ENCODE measurements at places on chromosomes 3 and 15. TPM values are rescaled to one million over a fixed set of nuclear protein-coding genes. Genes with fewer than 3 reads are reported as not detected.

DNA sequence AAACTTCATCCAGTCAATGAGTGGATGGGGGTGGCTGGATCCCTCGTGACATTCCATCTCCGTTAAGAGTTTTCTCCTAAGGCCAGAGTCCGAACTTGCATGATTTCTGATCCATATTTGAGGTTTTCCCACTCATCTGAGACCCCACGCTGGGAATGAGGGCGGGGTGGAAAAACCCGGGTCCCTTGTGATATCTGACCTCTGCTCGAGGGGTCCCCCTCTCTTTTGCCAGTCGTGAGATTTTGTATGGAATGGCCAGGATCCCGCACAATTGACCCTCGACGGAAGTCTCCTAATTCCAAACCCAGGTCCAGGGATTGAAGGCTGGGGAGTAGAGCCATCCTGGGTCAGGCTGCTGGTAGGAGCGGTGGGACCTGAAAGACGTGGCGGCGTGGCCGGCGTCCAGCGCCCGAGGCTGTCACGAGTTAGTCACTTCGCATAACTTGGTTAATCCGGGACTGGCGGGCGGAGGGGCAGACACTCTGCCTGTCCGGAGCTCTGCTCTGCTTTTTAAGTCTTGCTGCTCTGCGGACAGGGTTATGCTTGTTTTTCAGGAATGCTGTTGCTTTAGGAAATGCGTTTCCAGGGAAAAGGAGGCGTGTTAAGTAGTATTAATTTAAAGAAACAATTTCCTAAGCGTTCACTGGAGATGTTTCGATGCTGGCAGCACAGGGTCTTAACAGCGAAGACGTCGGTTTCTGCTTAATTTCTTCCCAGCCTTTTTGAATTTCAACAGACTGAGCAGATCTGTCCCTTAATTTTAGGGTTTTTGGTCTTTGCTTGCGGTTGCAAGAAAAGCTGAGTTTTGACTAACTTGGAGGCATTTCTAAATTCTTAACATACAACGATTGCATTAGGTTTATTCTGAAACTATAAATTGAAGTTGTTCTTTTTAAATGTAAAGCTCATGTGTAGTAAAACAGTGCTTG is 69.7 kb upstream of the LRRFIP2 start:
- peak; percentile 44 for DNase-seq

DNA sequence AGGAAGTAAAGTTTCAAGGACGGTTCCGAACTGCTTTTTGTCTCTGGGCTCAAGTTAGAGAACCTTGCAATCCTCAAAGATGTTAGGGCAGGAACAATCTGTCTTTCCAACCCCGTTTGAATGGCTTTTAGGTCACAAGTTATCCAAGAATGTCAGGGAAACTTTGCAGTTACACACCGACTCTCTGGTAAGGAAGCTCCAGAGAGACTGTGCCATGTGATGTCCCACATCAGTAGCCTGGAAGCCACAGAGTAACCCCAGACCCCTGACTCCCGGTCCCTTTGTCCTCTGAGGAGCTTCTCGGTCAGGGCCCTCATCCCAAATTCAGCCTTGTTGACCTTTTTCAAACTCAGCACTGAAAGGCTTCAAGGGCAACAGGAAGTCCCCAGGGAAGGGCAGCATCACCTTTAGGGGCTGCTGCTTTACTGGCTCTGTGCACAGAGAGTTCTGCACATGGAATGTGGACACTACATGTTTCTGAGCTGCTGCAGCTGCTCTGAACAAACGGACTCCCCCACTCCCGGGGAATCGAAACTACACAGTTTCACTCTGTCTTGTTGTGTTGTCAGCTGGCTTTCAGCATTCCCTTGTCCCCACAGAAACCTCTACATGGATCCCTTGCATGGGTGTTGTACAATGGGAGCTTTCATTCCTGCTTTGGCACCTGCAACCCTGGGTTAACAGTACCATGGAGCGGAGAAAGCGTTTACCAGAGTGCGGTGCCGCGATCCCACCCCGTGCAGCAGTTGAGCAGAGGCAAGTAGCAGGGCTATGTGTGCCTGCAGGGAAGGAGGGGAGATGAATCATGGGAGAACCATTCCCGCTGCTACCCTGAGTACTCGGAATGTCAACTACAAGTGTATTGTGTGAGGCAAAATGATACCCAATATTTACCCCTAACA is 408.2 kb upstream of the THBS1 start:
- DNase-seq, result no peak

GRCh38 chr15:100318880-100319279 is 22.9 kb downstream of the ADAMTS17 start:
- DNase-seq, result no peak

DNA sequence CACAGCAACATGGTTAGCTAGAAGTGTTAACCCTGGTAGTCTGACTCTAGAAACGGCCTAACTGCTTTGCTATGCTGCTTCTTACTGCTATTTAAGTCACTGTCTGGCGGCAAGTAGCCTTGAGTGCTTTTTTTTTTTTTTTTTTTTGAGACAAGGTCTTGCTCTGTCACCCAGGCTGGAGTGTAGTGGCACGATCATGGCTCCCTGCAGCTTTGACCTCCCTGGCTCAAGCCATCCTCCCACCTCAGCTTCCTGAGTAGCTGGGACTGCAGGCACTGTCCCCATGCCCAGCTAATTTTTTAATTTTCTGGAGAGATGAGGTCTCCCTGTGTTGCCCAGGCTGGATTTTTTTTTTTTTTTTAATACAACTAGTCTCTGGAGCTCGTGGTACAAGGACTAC is 93.2 kb downstream of the ITPR1 start:
- DNase-seq, result no peak

DNA sequence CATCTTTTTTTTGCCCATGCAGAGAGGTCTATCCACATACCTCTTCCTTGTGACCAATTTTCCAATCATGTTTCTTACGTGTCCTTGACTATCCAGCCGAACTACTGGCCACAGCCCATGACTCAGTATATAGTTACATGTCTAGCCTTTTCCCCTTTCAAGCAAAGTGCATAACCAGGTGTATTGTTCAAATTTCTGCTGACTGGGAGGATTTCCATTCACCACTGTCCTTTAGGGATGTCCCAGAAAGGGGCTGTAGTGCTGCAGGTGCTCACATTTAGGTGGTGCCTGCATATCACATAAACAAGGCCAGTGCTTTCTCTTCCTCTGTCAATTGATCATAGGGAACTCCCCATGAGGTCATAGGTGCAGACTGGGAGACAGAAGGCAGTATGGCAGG is 69.4 kb upstream of the ALDH1A3 start:
- no peak for DNase-seq

DNA sequence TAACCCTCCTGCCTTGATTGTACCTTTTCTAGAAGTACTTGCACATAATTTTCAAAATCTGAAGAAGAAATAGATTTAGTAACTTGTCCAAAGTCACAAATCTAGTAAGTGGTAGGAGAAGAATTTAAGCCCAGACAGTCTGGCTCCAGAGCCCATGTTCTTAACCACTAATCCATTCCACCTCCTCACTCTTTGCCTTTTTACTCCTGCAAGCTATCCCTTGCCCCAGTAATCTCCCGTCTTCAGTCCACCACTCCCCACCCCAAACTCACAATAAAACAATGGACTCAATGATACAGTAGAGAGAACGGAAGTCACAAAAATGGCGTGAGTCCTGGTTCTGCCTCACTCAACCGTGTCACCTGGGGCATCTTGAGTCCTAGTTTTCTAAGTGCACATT is 48.7 kb downstream of the SETMAR start:
- DNase-seq, result no peak

GRCh38 chr3:116139641-116140040 is 305.6 kb downstream of the LSAMP start:
- DNase-seq, result no peak

DNA sequence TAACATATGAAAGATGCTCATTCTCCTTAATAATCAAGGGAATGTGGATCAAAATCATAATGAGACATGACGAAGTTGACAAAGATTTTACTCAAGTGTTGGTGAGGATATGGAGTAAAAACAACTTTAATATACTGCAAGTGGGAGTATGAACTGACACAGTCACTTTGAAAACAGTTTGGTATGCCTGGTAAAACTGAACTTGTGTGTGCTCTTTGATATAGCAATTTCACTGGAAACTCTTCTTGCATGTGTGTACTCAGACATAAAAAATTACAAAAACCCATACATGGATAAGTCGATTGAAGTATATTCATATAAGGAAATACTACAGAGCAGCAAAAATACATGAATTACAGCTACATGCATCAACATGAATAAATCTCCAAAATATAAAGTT is 182.5 kb downstream of the NFKBIZ start:
- DNase-seq, result no peak

- no peak for DNase-seq
These were observed 55.3 kb downstream of the BBX start for GRCh38 chr3:107578091-107578490.

- DNase-seq, result no peak
These were observed 153.5 kb upstream of the GOLIM4 start for GRCh38 chr3:168249205-168249549.

DNA sequence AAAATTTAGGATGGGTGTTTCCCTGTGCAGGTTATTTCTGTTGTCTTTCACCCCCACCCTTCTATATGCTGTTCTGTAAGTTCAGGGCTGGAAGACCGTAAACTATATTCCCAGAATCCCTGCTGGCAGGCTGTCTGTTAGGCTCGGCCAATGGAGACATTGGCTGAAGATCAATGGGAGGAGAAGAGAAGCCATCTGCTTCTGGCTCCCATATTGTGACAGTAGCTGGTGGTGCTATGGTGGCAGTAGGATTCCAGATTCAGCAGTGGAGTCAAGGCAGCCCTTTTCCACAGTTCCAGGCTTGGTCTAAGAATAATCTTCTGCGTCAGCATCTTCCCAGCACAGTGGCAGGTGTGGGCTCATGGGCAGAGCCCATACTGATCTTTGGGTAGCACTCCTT is 226.6 kb downstream of the ABHD5 start:
- no peak for DNase-seq

GRCh38 chr15:28963711-28964081 is 77.9 kb downstream of the APBA2 start:
- no peak for DNase-seq

GRCh38 chr15:100471933-100472332 is 56.8 kb downstream of the CERS3 start:
- DNase-seq, result no peak

- DNase-seq, result no peak
These were observed 85.9 kb downstream of the BOC start for GRCh38 chr3:113297287-113297686.

DNA sequence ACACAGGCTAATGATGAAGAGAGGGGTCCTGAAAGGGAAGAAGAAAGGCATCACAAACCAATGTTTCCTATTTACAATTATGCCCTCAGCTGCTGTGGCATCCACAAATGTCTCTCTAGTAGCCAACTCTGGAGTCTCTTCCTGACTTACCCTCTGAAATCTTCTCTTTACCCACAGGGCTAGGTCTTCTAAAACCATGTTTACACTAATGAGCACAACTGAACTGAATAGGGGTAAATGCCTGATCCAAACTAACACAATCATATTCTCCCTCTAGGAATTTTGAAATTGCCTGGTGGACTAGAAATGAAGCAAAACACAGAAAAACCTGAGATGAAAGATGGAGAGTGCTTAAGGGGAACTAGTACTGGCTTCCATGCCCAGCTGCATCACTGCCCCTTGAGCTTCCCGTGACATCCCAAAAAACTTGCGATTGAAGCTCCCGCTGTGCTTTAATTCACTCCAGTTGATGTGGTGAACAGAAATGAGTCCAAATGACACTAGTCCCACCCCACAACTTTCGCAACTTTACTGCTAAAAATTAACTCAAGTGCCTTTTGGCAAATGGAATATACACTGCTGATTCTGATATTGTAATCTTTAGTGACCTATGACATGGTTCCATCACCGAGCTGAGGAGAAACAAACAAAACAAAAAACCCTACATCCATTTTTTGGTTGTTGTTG is 32.8 kb downstream of the CFAP20DC start:
- no peak for DNase-seq

DNA sequence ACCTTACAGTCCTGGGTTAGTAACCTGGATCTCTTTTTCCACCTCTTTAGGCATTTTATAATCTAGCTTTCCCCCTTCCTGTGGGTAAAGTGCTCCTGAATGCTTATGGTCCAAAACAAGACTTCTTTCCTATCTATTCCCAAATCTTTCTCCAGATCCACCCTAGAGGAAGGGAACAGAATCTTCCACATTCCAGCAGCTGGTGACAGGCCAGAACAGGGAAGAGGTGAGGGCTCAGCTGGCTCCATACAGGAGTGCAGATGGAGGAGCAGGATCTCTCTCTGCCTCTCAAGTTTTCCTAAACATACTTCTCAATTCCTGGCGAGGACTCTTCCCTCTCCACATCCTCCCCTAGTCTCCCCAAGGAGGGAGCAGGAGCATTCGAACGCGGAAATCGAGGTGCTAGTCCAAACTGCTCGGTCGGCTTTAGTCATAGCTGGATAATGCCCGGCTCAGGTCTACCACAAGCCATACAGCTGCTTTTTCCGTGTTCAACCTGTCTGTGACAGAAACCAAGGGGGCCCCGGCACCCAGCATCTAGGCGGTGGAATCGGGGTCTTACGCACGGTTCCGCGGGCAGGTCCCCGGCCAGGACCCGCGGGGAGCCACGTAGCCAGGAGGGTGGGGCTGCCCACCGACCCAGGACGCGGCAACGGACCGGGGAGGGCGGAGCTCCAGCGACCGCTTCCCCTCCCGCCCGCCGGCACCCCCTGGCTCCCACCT is 4.0 kb downstream of the RASSF1 start:
- DNase-seq, result peak; percentile 65

GRCh38 chr3:62229211-62229610 is 144.1 kb downstream of the FEZF2 start:
- no peak for DNase-seq

GRCh38 chr15:64894395-64895056 is 17.2 kb upstream of the ANKDD1A start:
- DNase-seq, result peak; percentile 96

GRCh38 chr3:127448671-127449070 is 141.9 kb downstream of the TPRA1 start:
- DNase-seq, result no peak

GRCh38 chr3:194572143-194572789 is 61.0 kb downstream of the TMEM44 start:
- no peak for DNase-seq

DNA sequence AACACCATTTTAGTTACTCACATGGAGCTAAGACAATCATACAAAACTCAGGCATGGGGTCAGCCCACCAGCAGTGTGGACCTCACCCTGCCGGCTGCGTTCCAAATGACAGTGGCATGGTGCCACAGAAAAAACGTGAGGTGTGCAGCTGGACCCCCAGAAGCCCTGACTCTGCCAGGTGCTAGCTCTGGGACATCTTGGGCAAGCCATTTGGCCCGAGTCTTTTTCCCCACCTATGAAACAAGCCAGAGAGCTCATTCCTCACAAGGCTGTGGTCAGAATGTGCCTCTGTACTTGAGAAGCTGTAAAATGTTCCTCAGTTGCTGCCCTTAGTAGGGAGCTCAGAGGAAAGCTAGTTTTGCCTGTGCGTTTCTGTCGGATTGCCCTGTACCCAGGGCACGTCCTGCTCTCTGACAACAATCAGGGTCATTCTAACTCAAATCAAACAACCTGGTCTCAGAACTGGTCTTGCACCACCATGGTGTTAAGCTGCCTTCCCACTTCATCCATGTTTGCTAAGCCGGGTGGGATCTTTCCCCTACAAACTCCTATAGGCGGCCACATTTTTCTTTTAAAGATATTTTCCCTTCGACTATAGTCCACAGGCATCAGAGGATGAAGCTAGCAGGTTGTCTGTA is 44.9 kb downstream of the LIPC start:
- DNase-seq, result no peak

AGBL1 gene
- total RNA-seq, result not detected

STX19 gene
- total RNA-seq, result not detected

NMNAT3 gene
- 0.18 TPM for total RNA-seq

SLC15A2 gene
- total RNA-seq, result 3.9 TPM

SLCO2A1 gene
- not detected for total RNA-seq

CPA3 gene
- total RNA-seq, result not detected

CYP19A1 gene
- total RNA-seq, result not detected

BFSP2 gene
- 0.45 TPM for total RNA-seq

CLSTN2 gene
- total RNA-seq, result not detected

IL5RA gene
- not detected for total RNA-seq

IL17RB gene
- 0.31 TPM for total RNA-seq

ITPKA gene
- 0.24 TPM for total RNA-seq
